Panc1 (cell line): ENCODE measurements at places on chromosomes 5 and 9. TPM values are rescaled to one million over a fixed set of nuclear protein-coding genes. Genes with fewer than 3 reads are reported as not detected.

GFI1B gene
- 0.08 TPM for total RNA-seq

APBA1 gene
- 0.05 TPM for total RNA-seq

TTC16 gene
- 0.05 TPM for total RNA-seq

FAM151B gene
- 2.8 TPM for total RNA-seq

CCDC192 gene
- total RNA-seq: not detected

SREK1IP1 gene
- 13.3 TPM for total RNA-seq

FRMD3 gene
- total RNA-seq: 14.5 TPM

SEMA4D gene
- total RNA-seq: 6.5 TPM

SKIC3 gene
- 69.1 TPM for total RNA-seq

SHC3 gene
- total RNA-seq: 1.7 TPM

ACSL6 gene
- total RNA-seq: 0.18 TPM

MBLAC2 gene
- total RNA-seq: 5.9 TPM

C9orf152 gene
- total RNA-seq: 0.10 TPM

MCIDAS gene
- 2.9 TPM for total RNA-seq

CCDC171 gene
- 1.5 TPM for total RNA-seq

MLANA gene
- total RNA-seq: not detected

LIFR gene
- 91.3 TPM for total RNA-seq

DHX29 gene
- 30.1 TPM for total RNA-seq

RGS7BP gene
- total RNA-seq: not detected

PLPPR1 gene
- not detected for total RNA-seq

FBP2 gene
- total RNA-seq: not detected

MACIR gene
- total RNA-seq: 11.0 TPM

LHX6 gene
- 0.62 TPM for total RNA-seq

ANKRA2 gene
- 6.7 TPM for total RNA-seq

SLCO4C1 gene
- total RNA-seq: 0.90 TPM

N4BP3 gene
- total RNA-seq: 2.3 TPM

PCDHB8 gene
- total RNA-seq: 7.6 TPM

PCDHGA10 gene
- 0.69 TPM for total RNA-seq

PCDHB12 gene
- 0.44 TPM for total RNA-seq

NOL8 gene
- total RNA-seq: 30.6 TPM

UIMC1 gene
- 37.1 TPM for total RNA-seq

C5 gene
- total RNA-seq: 1.6 TPM

JAK2 gene
- 2.3 TPM for total RNA-seq

CCDC183 gene
- 0.62 TPM for total RNA-seq

GNAQ gene
- total RNA-seq: 34.5 TPM

KCNIP1 gene
- total RNA-seq: not detected

SARDH gene
- total RNA-seq: 0.13 TPM

SUSD3 gene
- total RNA-seq: 5.0 TPM

RNF224 gene
- total RNA-seq: 0.15 TPM

RNF208 gene
- 11.5 TPM for total RNA-seq

BNC2 gene
- 5.7 TPM for total RNA-seq

C9orf50 gene
- not detected for total RNA-seq

LRRC19 gene
- total RNA-seq: not detected

SPINK5 gene
- total RNA-seq: not detected

PCDHGB4 gene
- 0.21 TPM for total RNA-seq

PPP3R2 gene
- total RNA-seq: not detected

PPP2R2B gene
- 8.8 TPM for total RNA-seq

WNK2 gene
- 13.7 TPM for total RNA-seq

SPINK7 gene
- total RNA-seq: not detected
